Activated CD4-positive, alpha-beta T cell treated with anti-CD3 and anti-CD28 coated beads for 1 hour (primary cell): ENCODE measurements at places on chromosomes 12 and 14.

GRCh38 chr12:98896938-98897337, 251.8 kb downstream of the APAF1 start:
- DNase-seq: no peak

GRCh38 chr12:39123580-39124253, 218.3 kb upstream of the CPNE8 start:
- DNase-seq: no peak

GRCh38 chr12:128138125-128138524, 128.8 kb upstream of the TMEM132C start:
- no peak for DNase-seq

DNA sequence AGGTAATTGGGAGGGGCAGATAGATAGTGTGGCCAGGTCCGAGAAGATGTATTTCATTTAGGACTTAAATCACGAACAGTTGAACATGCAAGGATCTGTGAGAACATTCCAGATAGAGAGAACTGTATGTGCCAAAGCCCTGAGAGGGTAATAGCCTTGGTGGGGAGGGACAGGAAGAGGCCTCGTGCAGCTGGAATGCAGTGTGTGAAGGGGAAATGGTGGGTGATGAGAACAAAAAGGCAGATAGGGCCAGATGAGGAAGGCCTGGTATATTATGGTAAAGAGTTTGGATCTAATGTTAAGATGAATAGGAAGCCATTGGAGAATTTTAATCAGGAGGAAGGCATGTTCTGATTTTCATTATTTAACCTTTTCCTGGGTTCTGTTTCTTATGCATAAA, 136.3 kb downstream of the TPH2 start:
- DNase-seq: no peak

- no peak for DNase-seq
Observed at GRCh38 chr12:50326590-50327284, 43.4 kb upstream of the LIMA1 start.

DNA sequence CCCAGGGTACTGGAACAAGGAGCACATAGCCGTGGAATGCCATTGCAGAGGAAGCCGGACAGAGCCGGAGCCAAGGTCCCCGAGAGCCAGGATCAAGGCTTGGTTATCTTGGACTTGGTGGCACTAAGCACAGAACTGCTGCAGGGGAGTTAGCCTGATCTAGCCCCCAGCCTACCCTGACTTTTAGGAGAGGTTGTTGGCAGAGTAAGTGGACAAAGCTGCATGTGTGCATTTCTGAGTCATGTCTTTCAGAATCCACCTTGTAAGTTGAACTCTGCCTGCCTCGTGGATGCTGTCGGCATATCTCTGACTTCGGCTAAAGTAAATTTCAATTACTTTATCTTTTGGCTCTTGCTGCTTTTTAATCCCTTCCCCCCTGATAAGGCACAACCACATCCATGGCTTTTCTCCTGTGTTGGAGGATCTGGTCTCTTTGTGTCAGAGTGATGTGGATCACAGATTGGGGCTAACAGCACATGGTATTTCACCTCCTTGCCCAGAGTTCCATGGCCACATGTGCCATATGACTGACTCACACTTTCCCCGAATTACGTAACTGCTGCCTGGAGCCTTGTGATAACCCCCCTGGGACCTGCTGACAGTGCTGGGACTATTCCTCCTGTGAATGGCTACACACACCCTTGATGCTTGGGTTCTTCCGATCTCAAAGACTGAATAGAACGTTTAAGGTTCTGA, 240.3 kb downstream of the EMP1 start:
- no peak for DNase-seq

DNA sequence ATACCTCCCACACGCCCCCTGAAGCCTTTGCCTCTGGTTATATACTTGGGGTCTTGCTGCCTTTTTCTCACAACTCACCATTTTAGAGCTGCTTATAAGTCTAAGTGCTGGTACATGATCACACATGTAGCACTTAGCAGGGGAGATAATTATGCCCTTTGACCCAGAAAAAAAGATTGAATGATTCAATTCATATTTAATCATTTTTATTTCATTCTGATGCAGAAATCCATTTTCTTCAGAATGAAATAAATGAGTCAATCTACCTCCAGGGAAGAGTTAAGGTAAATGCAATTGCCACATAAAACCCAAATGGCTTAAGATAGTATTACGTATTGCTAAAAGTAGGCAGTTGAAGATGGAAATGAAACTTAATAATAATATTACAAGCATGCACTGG, 414.6 kb upstream of the PRICKLE1 start:
- no peak for DNase-seq

DNA sequence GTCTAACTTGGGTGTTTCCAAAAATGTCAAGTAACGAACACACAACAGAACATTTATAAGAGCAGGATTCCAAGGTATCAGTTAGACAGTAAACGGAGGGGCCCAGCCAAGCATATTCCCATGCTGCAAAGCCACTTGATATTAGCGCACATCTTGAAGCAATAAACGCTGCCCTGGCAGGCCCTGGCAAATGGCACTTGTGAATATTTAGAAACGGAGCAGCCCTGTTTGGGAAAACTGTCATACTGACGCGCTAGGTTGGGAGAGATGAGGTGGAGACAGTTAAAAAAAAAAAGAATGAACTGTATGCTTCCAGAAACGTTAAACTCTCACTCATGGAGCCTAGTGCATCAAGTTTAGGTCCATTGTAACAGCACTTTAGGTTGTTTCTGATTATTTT, 9.3 kb downstream of the DGLUCY start:
- DNase-seq: no peak

DNA sequence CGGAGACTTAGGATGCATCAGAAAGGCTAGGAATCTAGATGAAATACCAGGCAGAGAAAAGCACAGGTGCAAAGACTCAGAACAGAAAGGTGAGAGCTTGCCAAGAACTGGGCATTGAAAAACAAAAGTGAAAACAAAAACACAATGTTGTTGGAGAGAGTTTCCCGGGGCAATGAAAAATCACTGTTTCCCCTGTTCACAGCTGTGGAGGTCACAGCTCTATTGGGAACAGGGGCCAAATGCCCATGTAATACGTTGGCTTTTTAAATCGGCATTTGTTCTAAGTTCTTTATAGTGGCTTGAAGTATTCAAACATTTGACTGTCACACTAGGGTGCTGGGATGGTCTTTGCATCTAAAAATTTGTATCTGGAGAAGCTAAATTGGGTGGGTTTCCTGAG, 108.3 kb downstream of the SLC15A4 start:
- no peak for DNase-seq

GRCh38 chr12:78420991-78421390, 443.6 kb upstream of the SYT1 start:
- no peak for DNase-seq

DNA sequence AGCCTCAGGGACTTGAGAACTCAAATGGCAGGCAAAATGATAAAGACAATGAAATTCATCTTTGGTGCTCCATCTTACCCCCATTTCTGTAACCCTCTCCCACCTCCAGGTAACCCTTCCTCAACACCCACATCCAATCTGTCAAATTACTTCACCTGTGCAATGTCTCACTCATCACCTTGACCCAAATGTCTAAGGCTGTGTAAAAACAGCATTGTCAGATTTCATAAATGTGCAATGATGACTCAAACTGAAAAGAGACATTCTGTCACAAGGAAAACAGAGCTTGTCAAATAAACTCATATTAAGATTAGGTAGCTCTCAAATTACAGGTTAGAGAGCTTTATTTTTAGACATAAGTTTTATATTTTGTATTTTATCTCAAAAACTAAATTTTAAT, 19.9 kb upstream of the COCH start:
- DNase-seq: no peak

DNA sequence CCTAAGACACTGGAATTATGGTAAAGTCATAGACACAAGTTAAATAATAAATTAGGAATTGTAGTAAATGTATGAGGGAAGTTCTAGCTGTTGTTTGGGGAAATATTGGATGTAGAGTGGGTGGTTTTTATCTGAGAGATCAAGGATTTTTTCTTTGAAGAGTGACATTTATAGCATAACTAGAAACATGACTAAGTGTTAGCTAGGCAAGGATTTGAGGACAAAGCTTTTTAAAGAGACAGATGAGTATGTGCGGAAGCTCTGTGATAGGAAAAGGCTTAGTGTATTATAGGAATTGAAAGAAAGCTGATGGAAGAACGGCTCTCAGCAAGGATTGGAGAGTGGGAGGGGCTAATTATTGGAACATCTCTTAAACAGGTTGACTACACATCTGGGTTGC, 24.5 kb downstream of the PDZRN4 start:
- DNase-seq: no peak

GRCh38 chr12:122035292-122035691, 13.6 kb downstream of the BCL7A start:
- DNase-seq: no peak

- no peak for DNase-seq
Observed at GRCh38 chr12:126734710-126735109, 1532.3 kb upstream of the TMEM132C start.

GRCh38 chr12:38625306-38625705, 280.1 kb downstream of the CPNE8 start:
- DNase-seq: no peak

DNA sequence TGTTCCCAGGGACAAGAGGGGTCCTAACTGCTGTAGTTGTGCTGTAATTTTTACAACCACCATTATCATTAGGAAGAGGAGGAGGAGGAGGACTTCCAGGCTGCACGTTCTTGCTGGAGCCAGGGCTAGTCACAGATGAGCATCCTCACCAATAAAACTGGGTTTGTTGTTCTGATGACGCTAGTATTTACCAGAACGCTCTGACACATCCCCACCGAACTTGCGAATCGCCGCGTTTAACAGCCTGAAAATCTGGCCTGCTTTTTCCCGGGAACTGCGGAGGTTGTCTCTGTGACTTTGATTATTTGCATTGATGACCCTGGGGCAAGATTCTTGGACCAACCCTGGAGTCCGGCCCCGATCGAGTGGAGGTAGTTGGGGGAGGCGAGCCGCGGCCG, 10.2 kb downstream of the TBX5 start:
- no peak for DNase-seq

DNA sequence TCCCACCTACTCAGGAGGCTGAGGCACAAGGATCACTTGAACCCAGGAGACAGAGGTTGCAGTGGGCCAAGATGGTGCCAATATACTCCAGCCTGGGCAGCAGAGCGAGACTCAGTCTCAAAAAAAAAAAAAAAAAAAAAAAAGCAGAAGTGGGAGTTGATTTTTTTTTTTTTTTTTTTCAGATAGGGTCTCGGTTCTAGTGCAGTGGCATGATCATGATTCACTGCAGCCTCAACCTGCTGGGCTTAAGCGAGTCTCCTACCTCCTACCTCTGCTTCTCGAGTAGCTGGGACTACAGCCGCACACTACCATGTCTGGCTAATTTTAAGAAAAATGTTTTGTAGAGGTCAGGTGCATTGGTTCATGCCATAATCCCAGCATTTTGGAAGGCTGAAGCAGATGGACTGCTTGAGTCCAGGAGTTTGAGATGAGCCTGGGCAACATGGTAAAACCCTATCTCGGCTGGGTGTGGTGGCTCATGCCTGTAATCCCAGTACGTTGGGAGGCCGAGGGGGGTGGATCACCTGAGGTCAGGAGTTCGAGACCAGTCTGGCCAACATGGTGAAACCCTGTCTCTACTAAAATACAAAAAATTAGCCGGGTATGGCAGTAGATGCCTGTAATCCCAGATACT, 16.3 kb upstream of the HSP90AA1 start:
- DNase-seq: no peak

DNA sequence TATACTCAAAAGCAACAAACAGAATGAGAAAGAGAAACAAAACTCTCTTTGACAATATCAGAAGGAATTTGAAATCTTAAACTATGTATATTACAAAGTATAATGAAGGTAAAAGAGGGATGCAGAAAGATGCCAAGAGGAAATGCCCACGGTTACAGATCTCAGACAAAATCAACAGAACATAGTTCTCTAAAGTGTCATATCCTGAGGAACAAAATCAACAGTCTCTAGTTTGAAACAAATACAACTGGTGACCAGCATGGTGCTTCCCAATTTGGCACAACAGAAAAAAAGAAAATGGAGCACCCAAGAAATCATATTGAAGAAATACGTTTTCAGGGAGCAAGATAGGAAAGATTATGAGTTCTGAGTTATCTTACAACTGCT, 116.5 kb downstream of the METTL25 start:
- no peak for DNase-seq

DNA sequence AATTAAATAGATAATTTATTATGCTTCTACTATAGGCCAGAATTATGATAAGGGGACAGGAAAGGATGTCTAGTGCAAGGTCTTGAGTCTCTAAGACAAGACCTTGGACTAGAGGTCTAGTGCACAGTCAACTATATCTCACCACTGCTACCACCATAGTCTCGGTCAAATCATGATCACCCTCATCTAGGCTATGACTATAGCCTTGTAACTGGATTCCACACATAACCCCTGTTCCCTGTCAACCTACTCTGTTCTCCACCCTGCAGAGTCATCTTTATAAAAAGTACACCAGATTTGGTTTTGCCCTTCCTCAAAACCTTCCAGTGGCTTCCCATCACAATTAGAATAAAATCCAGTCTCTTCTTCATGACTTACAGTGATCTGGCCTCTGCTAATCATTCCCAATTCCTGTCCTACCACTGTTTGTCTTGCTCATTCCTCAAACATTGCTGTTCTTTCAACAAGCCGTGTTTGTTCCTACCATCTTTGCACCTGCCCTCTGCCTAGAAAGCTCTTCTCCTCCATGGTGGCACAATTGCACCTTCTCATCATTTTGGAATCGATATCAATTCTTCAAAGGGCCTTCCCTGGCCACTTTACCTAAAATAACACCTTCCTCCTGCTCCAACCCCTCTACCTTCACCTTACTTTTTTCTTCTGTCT, 169.4 kb downstream of the FOXN3 start:
- no peak for DNase-seq

DNA sequence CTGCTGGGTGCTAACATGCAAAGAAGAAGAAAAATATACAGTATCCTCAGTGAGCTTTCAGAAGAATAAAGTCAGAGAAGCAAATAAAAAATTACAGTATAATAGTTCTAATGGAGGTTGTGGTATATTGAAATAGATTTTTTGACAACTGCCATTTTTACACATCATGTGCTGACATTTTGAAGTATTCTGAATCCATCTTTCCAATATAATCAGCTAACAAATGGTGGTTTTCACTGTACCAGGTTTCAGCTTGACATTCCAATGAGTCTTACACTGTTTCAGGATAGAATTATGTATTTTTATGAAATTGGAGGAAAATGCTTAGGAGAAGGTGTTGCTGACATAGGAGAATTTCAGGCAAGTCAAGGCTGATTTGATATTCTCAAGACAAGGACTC, 26.3 kb upstream of the TBC1D30 start:
- no peak for DNase-seq

DNA sequence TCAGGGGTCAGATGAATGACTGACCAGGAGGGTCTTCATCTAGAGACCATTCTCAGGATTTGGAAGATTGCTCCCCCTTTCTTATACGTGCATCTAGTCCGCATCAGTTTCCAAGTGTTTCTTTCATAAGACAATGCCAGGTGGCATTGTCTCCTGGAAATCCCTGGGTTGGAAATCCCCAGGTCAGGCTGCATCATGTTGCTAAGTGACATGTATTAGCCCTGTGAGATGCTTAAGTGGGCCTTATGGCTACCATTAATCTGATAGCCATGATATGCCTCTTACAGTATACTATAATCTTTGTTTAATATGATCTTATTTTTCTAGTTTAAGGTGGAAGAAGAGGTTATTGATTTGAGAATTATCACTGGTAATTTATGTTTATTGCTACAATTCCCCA, 92.8 kb downstream of the DIO3 start:
- DNase-seq: no peak
